Activated naive CD4-positive, alpha-beta T cell treated with anti-CD3 and anti-CD28 coated beads for 36 hours (primary cell): ENCODE measurements at places on chromosomes 6 and 20.

- DNase-seq = no peak
Measured at GRCh38 chr6:40671001-40671693, 84.0 kb upstream of the LRFN2 start.

DNA sequence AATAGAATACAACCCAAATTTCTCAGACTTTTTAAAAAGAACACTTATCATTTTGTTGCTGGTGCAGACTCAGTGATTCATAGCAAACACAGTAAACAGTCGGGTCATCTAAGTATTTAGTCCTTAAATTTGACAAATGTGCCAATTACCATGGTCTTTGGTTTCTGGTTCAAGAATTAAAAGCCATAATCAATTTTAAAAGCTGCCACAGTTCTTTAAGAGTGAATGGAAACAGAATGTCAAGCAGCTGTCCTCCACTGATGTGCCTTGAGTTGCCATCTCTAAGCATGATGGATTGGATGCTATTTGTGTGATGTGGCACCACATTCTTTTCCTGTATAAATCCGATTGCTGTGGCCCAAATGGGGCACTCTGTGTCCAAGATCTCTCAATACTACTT, 67.2 kb upstream of the MLIP start:
- no peak for DNase-seq

GRCh38 chr6:167799033-167799821, 27.5 kb upstream of the AFDN start:
- DNase-seq = no peak

DNA sequence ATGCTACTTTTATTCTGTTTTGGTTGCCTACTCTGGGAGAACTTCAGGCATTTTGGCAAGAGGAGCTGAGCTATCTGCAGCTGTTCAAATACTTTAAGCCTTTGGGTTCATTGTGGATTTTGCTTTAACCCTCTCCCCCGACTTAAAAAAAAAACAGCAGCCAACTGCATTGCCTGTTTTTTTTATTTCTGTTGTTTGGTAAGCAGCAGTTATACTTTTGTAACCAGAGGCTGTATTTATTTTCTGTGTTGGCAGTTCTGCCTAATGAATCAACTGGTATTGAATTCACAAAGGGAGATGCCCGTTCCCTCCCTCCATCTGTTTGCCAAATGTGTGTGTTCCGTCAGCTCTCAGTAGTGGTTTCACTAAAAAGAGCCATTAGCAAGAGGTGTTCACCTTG, 484.0 kb downstream of the UTRN start:
- DNase-seq = no peak

- DNase-seq = no peak
Measured at GRCh38 chr6:63802606-63803206, 167.1 kb downstream of the PHF3 start.

GRCh38 chr20:62696434-62696957, 12.1 kb upstream of the NTSR1 start:
- DNase-seq = no peak

DNA sequence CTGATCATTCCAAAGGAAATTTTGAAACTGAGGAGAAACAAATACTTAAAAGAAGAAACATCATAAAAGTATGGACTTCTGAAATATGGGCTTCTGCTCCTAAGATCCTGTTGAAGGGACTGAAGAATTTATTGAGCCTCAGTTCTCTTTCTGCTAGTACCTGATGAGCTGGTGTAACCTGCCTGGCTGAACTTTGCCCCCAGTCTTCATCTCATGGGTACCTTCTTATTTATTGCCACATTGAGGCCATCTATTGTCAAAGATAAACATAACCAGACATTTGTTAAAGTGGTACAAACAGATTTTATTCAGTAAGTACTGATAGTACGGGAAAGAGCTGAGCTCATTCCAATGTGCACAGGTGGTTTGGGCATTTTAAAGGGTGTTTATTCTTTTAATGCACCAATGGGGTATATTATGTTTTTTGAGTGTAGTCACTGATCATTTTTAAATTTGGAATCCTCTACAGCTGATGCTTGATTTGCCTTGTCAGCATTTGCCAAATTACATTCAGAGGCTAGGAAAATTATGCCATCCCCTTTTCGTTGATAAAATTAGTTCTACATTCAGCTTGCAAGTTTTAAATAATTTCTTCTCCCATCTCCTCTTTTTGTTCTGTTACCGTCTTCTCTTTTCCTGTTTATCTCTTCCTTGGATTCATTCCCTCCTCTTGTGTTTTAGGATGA, 118.2 kb downstream of the PRIM2 start:
- no peak for DNase-seq

- no peak for DNase-seq
Measured at GRCh38 chr6:45969883-45970282, 45.8 kb downstream of the CLIC5 start.
